Stimulated activated CD4-positive, alpha-beta T cell treated with anti-CD3 and anti-CD28 coated beads, Interleukin-15, amount 100 ng/mL, for 24 hours (primary cell): ENCODE measurements at places on chromosomes 5 and 9.

DNA sequence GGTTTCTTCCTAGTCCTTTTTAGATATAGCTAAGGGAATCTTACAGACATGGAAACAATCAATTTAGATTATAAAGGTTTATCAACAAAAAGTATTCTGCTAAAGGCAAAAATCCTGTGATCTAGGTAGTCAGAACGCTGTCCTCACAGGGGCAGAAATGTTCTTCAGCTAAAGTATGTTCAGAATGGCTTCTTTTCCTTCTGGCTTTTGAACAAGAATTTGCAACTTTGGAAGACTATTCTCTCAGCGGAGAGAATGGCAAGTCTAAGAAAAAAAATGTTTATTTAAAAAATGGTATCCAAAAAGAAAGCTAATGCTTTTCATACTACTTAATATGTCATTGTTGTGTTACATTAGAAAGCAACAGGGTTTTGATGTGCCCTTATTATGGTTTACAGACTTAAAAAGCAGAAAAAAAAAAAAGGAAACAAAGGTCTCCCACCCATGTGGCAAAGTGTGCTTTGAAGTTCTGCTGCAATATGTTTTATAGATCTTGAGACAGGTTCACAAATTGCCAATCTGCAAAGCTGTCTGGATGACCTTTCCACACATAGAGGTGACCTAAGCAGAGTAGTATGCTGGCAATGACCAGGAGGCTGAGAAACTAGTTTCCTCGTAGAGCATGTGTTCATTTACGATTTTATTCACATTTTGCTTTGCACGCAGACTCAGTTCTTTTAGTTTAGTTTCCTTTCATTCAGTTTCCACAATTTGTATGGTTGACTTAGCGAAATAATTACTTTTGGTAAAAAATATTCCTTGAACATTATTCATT, 45.1 kb upstream of the PJA2 start:
- no peak for DNase-seq

- no peak for DNase-seq
Observed at GRCh38 chr9:137358126-137358525, 56.1 kb upstream of the NRARP start.

DNA sequence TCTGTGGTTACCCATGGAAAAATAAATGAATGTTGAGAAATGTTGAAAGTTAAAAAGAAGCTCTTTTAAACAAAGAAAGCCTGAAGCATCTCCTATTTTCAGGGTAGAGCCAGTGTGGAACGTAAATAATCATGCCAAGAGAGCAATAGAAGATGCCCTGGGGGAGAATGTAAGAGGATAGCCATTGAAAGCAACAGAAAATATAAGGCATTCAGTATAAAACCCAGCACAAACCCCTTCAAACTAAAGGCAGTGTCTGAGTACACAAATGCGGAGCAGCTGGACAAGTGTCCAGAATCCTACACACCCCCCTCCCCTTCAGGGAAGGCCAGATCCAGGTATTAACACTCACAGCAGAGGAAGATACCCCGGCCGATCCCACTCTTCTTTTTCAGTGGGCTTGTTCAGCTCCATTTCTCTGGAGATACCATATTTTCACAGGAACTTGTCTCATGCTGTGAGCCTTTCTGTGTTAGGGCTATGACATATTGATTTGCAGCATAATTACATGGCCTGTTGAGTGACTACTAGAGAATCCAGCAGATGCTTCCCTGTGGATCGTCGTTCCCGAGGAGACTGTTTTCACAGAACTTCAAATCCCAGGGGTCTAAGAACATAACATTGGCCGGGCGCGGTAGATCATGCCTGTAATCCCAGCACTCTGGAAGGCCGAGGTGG, 101.2 kb downstream of the PLK2 start:
- no peak for DNase-seq

DNA sequence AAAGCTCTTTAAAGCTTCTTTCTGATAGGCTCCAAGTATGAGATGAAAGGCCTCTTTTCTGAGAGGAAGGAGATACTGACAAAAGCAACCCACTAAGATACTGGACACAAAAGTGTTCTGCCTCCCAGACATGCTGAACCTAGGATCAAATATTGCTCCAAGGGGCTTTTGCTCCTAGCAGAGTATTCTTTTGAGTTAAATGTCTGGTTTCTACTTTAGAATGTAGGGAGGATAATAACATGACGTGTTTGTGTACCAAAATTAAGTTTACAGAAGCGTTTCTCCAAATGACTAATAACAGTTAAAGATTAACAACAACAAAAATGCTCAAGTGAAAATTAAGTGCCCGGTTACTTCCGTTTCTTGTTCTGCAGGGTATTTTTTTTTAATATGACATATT, 2293.3 kb upstream of the C9orf72 start:
- no peak for DNase-seq

GRCh38 chr9:114327749-114328148, 1.9 kb upstream of the ORM2 start:
- no peak for DNase-seq

DNA sequence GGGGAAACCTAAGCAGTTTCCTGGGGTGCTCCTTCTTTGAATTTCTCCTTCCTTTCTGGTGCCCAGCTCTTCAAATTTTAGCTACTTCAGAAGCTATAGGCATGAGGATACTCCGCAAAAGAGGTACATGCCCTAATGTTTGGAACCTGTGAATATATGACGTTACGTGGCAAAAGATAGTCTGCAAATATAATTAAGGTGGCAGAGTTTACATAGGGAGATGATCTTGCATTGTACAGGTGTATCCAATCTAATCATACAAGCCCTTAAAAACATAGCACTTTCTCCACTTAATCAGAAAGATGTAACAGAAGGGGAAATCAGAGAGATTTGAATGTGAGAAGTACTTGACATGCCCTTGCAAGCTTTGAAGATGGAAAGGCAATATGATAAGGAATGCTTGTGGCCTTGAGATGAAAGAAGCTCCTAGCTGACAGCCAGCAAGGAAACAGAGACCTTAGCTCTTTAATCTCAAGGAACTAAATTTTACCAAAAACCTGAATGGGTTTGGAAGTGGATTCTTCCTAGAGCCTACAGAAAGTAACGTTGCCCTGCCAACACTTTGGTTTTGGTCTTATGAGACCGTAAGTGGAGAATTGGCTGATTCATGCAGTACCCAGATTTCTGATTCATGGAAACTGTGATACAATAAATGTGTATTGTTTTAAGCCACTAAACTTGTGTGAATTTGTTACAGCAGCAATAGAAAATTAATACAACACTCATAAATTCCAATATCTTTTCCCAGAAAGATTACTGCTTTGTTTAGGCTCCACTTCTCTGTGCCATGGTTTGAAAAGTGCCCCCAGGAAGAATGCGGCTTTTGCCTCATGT, 268.4 kb downstream of the FAM170A start:
- no peak for DNase-seq

DNA sequence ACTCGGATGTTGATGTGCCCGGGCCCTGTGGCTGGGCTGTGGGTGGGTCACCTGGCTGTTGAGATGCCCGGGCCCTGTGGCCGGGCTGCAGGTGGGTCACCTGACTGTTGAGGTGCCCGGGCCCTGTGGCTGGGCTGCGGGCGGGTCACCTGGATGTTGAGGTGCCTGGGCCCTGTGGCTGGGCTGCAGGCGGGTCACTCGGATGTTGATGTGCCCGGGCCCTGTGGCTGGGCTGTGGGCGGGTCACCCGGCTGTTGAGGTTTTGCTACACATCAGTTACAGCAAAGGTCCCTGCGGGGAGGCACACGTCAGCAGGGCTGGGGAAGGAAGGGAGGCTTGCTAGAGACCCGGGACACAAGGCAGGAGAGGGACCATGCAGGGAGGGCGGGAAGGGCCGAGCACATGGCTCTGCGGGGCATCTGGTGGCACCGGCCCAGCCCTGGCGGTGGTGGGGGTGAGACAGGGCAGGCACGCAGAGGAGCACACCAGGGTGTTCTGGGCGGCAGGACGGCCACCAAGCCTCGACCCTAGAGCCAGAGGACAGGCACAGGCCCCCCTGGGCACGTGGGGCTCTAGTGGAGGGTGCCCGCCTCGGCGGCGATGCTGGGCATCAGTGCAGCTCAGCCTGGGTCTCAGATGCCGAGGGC, 35.4 kb downstream of the PNPLA7 start:
- no peak for DNase-seq
